ENCODE measurements at places on chromosomes 11 and 22. TPM values are rescaled to one million over a fixed set of nuclear protein-coding genes. Genes with fewer than 3 reads are reported as not detected.

The DGAT2 gene
- total RNA-seq, result 21.0 TPM

The TCF20 gene
- total RNA-seq, result 52.9 TPM

DNA sequence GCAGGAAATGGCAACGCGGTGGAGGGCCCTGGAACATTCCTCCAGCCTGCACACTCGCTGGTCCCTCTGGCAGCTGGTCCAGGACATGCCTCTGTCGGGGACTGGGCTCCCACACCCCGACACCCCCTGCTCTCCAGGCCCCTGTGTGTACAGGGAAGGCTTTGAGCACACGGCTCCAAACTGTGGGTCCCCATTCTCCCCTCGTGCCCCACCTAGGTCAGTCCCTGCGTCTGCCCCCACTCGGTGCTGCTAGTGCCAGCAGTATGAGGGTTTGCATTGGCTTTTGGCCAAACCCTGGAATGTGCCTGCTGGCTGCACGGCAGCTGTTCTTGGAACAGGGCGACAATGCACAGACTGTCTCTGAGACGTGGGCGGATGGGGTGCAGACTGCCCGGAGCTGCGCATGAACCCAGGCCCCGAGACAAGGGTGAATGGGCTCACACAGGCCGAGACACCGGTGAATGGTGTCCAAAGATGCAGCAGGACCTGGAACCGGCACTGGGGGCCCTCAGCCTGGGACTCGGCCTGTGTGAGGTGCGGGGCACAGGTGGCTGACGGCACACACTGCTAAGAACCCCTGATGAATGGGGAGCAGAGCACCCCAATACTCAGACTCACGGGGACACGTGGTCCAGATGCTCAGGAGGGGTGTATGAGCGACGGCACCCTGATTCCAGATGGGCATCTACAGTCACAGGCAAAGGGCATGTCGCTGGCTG is 7.5 kb upstream of the SYT8 start:
- no peak for DNase-seq

DNA sequence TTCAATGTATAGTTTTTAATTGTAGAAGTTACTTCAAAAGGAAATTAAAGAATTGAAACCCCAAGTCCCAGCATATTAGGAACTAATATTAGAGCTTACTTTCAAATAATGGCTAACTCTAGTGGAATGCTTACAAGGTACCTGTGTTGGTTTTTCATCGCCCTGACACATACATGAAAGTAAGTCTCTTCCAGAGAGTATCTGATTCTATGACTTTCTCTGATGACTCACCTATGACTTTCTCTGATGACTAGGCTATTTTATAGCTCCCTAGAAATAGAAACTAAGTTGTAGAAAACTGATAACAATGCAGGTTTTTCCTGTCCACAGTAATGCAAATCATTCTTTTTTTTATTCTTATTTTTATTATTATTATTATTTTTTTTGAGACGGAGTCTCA is 33.6 kb upstream of the MMP7 start:
- DNase-seq, result no peak

DNA sequence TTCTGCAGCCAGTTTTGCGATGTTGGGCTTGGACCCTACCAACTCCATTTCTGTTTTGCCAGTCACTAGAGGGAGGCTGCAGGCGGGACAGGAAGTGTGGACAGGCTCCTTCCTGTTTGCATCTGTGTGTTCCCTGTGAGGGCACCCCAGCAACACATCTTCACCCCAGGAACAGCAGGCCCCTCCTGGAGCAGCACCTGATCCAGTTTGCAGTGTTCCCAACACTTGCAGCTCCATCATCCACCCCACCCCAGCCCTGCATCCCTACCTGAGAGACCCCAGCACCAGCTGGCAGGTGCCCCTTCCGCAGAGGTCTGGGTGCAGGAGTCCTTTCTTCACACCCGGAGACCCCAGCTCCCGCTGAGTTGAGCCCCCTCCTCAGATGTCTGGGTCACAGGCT is 7.4 kb upstream of the VSIG10L2 start:
- DNase-seq, result no peak

DNA sequence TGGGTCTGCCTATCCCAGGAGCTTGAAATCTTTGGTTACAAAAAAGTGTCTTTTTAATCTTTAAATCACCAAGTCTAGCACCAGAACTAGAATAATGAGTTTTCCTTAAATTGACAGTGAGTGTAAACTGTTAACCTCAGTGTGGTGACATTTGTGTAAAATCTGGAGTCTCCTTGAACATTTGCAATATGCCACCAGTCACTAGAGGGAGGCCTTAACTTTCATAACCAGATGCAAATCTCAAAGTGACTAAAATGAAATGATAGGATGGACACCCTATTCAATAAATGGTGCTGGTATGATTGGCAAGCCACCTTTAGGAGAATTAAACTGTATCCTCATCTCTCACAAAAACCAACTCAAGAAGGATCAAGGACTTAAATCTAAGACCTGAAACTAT is 8.3 kb upstream of the SCGB1D2 start:
- DNase-seq, result no peak

- DNase-seq, result no peak
Measured at GRCh38 chr11:117273550-117274289, 17.4 kb upstream of the BACE1-AS start.

The MFRP gene
- not detected for total RNA-seq

- no peak for DNase-seq
Measured at GRCh38 chr11:2580571-2581001, 119.2 kb downstream of the KCNQ1OT1 start.

DNA sequence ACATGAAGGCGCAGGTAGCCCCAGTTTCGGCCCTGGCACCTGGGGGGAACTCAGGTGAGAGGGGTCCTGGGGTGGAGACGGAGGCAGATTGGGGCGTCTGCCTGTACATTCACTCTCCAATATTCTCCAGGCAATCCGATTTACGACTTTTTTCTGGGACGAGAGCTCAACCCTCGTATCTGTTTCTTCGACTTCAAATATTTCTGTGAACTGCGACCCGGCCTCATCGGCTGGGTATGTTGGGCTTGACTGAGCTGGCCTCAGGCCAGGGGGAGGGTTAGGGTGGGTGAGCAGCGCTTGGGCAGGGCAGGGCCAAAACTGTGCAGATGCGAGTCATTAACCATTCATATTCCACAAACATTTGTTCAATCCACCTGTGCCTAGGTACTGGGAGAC is 1.7 kb downstream of the TM7SF2 start:
- no peak for DNase-seq

The SCN3B gene
- not detected for total RNA-seq

DNA sequence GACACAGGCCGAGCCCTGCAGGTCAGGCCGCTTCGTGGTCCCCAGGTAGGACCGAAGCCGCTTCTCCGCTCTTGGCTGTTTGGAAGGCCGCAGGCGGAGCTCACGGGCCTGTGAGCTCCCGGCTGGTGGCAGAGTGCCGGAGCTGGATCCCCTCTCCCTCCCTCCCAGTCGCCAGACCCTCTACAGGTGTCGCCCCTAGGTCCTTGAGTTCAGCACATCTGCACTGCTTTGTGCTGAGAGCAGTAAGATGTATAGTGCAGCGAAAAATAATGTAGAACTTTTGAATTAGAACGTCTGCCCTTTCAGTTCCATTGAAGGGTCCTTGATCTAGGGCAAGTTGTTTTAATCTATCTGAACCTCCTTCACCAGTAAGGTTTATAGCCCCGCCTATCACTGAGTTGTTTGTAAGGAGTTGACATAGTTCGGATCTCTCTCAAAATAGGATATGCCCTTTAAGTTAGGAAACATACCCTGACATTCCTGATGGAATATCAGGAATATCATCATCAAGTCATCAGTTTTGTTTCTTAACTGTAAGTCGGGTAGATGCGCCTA is 419 bp downstream of the ANKRD49 start:
- no peak for DNase-seq

- no peak for DNase-seq
Measured at GRCh38 chr11:128207861-128208321, 379.5 kb downstream of the ETS1 start.

GRCh38 chr11:71979094-71979493 is 19.6 kb upstream of the IL18BP start:
- DNase-seq, result no peak

DNA sequence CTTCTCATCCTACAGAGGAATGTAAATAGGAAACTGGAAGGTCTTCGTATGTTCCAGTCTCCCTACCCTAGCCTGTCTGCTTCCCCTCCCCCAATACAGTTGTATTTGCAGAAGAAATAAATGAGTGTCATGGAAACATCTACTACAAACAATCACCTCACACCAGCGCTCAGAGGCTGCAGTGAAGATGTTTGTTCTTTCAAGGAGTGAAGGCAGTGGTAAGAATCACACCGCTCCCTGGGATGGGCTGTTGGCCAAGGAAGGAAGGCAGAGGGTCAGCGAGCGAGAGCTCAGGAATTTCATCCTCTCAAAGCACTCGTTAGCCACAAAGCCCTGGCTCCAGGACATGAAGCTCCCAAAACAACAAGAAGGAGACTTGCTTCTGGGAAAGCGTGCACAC is 1.1 kb upstream of the IGSF9B start:
- DNase-seq, result no peak

- DNase-seq, result no peak
Measured at GRCh38 chr22:19287889-19288288, 3.6 kb downstream of the CLTCL1 start.

DNA sequence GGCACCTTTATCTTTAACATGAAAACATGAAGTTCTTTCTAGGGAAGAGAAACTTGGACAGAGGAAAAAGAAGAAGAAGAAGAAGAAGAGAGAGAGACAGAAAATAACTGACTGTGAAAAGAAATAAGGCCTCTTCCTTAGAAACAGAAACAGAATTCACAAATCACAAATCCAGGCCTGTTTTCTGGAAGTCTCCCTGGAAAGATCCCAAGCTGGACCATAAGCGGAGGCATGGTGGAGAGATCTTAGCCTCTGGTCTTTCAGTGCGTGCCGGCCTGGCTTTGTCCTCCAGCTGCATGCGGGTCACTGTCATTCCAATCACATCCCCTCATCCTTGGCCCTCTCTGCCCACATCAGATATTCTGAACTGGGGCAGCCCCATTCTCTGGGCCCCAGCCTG is 6.9 kb downstream of the FXYD6 start:
- DNase-seq, result no peak

GRCh38 chr11:35511666-35512065 is 13.8 kb downstream of the PAMR1 start:
- no peak for DNase-seq

- DNase-seq, result no peak
Measured at GRCh38 chr22:27159016-27159415, 501.6 kb downstream of the MIAT start.

The MMP3 gene
- total RNA-seq, result not detected

The NCAM1 gene
- 0.23 TPM for total RNA-seq

GRCh38 chr22:49629586-49630447 is 197.9 kb downstream of the BRD1 start:
- no peak for DNase-seq

- no peak for DNase-seq
Measured at GRCh38 chr11:117914991-117915618, 14.1 kb downstream of the TMPRSS13 start.

- DNase-seq, result no peak
Measured at GRCh38 chr11:78822931-78823423, 248.3 kb upstream of the NARS2 start.

DNA sequence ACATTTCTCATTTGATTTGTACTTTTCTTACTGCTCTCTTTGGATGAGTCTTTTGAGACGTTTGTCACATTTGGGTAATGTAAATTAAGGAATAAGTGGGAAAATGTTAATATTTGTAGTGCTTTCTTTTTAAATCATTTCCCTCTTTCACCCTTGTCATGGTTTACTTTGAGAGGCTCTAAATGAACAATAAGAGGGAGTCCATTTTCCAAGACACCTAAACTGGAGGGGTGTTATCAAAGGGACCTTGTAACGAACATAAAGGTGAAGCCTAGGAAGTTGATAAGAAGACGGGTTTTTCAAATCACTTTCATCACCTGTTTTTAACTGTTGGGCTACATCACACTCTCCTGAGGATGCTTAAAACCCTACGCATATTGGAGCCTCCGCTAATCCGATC is 12.1 kb downstream of the EED start:
- no peak for DNase-seq

The SGSM1 gene
- not detected for total RNA-seq

The BDNF gene
- total RNA-seq, result 0.08 TPM

The OLFML1 gene
- total RNA-seq, result not detected

- no peak for DNase-seq
Measured at GRCh38 chr11:9214765-9215164, 50.4 kb downstream of the DENND5A start.

The KCNK4 gene
- not detected for total RNA-seq

GRCh38 chr11:119376197-119376847 is 5.2 kb downstream of the USP2 start:
- no peak for DNase-seq

The KRTAP5-2 gene
- total RNA-seq, result not detected

DNA sequence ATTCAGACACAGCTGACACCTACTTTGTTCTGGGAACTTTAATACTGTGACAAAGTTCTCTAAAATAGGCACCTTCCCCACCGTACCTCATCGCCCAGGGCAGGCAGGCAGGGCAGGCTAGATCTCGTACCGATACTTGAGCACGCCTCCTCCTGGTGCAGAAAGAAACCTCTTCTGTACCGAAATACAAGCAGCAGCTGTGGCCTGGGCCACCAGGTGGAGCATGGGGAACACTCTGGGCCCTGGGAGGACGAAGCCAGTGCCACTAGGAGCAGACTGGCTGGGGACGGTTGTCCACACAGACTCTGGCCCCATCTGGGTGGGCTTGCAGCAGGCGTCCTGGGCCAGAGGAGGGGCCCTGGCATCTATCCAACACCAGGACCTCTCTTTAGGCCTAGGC is 12.8 kb downstream of the PMM1 start:
- no peak for DNase-seq

GRCh38 chr11:3840870-3841425 is at the start of gene RHOG:
Gene RHOG, minus strand, starts transcription at chr11:3840959. Its CDS starts 12,821 bp downstream, at chr11:3828138.
- no peak for DNase-seq

The ARHGEF12 gene
- total RNA-seq, result 40.8 TPM

- DNase-seq, result no peak
Measured at GRCh38 chr22:30235687-30236170, 10.8 kb downstream of the LIF start.

The CABP7 gene
- total RNA-seq, result 0.05 TPM

DNA sequence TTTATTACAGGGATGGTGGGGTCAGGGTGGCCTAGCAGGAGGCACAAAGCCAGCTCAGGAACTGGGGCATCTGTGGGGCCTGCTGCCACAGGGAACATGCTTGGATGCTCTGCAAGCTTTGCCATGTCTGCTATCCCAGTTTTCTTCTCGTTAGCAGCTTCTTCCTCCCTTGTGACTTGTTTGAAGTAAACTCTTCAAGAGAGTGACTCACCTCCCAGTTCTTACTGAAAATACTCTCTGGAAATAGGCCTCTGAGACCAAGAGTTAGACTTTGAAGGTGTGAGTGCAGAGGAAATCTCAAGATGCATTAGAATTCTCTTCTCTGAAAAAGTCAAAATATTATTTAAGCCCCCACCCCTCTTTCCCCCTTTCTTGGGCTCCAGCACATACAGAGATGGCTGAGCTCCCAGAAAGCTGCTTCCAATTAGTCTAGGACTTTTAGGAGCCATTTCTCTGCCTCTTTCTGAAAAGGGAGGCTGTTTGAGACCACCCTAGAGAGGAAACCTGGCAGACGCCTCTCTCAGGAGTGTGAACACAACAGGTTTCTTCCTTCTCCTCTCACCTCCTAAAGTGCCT is 15.1 kb downstream of the CWC15 start:
- no peak for DNase-seq

- no peak for DNase-seq
Measured at GRCh38 chr22:38205261-38206128, 3.7 kb downstream of the MAFF start.

The CABP4 gene
- total RNA-seq, result 0.41 TPM

The PRR33 gene
- not detected for total RNA-seq

The VSIG10L2 gene
- total RNA-seq, result not detected

The TMPRSS5 gene
- 0.33 TPM for total RNA-seq

- no peak for DNase-seq
Measured at GRCh38 chr22:35443790-35444684, 44.1 kb downstream of the MCM5 start.

- DNase-seq, result no peak
Measured at GRCh38 chr11:70527046-70527395, 128.7 kb downstream of the CTTN start.
